Naive B cell (primary cell): ENCODE measurements at places on chromosomes 5 and 9.

- no peak for DNase-seq
Measured at GRCh38 chr9:92294297-92294676, 790 bp upstream of the IARS1 start.

DNA sequence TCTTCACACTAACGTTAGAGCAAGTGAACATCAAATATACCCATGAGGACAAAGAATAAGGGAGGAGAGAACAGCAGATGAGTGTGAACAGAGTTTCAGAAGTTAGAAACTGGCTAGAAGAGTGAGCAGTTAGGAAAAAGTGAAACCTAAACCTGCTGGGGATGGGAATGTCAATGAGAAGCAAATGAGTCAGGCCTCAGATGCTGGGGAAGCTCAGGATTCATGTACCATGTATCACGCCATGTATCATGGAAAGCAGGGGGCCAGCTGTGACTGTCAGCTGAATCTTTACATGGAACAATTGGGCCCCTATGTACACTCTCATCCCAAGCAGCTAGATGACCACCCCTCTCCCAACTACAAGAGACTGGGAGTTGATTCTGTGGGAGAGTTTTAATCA lies 16.2 kb downstream of the GDF9 start:
- no peak for DNase-seq

GRCh38 chr5:104967806-104968410 lies 1405.3 kb upstream of the NUDT12 start:
- DNase-seq: no peak

DNA sequence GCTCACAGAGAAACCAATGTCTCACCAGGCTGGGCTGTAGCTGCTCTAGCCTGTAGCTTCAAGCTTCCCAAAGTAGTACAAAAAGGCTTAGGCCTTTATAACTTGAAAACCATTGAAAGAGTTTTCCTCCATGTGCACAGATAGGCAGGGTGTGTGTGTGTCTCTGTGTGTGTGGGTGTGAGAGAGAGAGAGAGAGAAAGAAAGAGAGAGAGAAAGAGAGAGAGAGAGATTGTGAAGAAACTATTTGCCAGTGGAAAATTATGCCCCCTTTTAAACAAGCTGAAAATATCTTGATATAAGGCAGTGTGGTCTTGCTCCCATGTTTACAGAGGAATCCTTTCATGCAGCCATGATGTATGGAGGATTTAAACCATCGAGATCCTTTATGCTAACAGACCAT lies 17.9 kb upstream of the GDNF start:
- no peak for DNase-seq

DNA sequence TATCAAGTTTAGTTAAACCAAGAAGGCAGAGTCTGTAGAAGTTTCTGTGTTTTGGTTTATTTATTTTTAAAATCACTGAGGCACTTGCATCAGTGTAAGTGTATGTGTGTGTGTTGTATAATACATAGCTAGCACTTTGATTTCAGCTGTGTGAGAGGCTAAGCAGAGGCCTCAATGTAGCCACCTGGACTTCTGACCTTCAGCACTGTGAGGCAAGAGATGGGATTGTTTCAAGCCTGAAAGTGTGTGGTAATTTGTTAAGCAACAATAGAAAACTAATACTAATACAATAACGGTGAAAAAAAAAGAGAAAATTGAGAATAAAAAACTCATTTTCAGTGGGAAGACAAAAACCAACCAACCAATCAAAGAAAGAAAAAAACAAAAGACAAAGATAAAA lies 327.3 kb downstream of the CDH18 start:
- DNase-seq: no peak

DNA sequence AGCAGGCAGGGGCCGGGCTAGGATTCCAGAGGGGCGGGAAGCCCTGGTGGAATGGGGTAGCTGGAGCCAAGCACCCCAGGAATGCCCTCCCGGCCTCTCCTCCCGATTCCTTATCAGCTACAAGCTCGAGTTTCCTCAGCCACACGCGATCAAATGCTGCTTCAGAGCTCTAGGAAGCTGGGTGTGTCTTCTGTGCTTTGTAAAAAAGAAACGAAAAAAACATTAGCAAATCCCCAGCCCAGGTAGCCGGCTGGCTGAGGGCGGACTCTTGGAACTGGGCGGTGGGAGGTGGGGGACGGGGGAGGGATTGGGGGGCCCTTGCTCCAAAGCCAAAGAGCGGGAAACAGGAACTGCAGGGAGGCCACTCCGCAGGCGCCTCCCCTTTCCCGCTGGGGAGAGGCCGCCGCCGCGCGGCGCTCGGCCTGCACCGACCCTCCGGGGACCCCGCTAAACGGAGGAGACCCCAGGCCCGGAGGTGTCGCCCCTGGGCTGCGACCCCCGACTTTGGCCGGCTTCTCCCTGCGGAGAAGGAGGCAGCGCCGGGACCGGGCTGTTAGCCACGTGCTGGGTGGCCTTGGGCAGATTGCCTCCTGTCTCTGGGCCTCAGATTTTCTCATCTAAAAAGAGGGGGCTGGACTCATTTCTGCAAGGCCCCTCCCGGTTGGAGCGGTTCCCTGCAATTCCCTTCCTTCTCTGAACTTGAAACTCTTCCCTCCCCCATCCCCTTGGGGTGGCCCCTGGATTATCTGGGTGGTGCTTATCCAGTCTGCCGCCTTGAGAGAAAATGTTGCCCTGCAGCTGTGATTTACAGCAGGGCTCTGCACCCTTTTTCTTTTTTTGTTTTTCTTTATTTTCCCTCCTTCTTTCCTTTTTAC lies 40.9 kb upstream of the FABP6 start:
- no peak for DNase-seq

DNA sequence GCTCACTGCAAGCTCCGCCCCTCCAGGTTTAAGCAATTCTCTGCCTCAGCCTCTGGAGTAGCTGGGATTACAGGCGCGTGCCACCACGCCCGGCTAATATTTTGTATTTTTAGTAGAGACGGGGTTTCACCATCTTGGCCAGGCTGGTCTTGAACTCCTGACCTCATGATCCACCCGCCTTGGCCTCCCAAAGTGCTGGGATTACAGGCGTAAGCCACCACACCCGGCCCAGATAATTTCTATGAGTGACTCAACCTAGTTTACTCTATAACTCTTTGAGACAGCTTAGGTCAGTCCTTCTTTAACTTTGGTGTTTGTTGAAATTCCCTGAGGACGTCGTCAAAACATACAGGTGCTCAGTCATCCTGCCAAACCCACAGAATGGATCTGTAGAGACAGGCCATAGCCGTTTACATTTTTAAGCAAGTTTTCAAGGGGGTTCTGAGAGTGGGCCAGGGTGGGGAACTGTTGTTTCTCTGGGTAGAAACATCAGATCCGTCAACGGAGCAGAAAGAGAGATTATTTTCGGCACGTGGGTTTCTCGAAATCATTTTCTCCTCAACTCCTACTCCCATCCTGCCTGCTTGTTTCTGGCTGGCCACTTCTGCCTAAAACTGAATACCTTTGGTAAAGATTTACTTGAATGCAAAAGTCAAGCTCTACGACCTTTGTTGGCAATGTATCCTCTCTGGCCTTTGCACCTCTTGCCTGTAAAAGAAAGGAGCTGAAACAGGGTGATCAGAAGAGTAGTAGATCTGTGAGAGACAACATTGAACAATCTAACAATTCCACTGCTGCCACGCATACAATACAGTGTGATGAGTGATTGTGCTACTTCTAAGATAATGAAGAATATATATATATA lies 6.0 kb upstream of the BOD1 start:
- DNase-seq: no peak
